ENCODE measurements at places on chromosomes 1 and 21.

DNA sequence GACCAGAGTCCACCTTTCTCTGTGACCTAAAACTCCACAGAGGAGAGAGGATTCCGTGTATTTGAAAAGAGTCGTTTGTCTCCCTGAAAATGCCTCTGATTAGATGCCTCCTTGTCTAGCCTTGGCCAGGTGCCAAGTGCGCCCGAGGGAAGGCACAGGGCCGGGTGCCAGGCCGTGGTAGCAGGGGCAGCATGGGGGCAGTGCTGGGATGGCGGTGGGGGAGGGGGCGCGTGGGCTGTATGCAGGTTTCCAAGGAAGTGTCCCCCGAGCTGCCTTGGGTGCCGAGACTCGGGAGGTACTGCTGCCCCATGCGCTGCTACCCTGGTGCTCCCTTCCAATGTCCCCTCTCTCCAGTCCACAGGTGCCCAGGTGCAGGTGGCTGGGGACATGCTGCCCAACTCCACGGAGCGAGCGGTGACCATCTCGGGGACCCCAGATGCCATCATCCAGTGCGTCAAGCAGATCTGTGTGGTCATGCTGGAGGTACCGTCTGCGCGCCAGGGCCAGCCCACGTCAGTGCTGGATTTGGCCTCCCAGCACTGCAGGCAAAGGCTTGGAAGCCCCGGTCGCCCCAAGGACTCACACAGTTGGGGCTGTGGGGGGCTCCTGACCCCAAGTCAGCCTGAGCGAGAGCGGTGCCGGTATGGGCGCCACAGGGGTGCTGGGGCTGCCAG, 70.9 kb upstream of the COL6A1 start:
- DNase-seq: no peak

DNA sequence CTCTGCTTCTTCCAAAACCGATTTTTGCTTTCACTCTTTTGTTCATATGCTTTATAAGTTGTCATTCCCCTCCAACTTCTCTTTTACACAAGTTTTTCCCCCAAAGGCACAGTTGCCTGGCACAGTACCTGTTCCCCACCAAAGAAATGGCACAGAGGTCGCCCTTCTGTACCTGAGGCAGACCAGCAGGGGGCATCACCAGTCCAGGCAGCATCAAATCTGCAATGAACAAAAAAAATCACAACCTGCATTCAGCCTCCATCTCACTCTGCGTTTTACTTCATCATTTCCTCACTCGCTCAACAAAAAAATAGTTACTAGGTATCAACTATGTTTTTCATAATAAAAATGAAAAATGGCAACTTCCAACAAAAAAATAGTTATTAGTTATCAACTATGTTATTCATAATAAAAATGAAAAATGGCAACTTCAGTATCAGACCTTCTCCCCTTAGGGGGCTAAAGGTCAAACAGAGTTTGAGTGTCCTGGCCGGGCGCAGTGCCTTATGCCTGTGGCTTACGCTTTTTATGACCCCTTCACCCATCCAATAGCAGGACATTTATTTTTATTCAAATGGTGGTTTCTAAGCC, 4.1 kb downstream of the EIF2D start:
- peak; percentile 21 for DNase-seq

- DNase-seq: no peak
Observed at GRCh38 chr1:23118407-23118806, 50.2 kb downstream of the LUZP1 start.

DNA sequence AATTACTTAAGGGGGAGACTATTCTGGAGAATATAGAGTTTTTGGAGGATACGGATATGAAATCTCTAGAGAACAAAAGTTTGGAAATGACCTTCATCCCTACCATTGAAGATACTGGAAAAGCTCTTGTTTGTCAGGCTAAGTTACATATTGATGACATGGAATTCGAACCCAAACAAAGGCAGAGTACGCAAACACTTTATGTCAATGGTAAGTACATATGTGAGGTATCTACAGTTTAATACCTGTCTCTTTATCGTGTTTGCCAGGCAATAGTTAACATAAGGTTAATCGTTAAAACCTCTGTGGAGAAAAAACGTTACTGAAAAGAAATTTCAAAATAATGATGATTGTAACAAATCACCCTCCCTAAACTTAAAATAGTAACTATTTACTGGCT, 11.8 kb downstream of the VCAM1 start:
- DNase-seq: no peak

DNA sequence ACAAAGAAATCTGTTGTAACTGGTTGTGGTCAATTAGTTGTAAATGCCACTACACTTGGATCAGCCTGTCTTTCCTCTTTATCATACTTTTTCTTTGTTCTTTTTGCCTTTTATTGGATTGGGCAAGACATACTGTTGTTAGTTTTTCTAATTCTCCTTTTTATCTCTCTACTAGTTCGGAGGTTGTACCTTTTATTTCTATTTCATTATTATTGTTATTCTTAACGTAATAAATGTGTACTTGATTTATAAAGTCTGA, 59.2 kb downstream of the IVNS1ABP start:
- no peak for DNase-seq

- no peak for DNase-seq
Observed at GRCh38 chr21:45164124-45164511, 89.7 kb downstream of the ADARB1 start.
